Activated effector memory CD4-positive, alpha-beta T cell treated with anti-CD3 and anti-CD28 coated beads, Interleukin-2, amount 50 U/mL, for 16 hours (primary cell): ENCODE measurements at places on chromosomes 5 and 9.

GRCh38 chr5:3393122-3393919 is 202.3 kb upstream of the IRX1 start:
- no peak for DNase-seq

- DNase-seq, result no peak
Measured at GRCh38 chr5:4518903-4519672, 621.0 kb upstream of the ADAMTS16 start.

DNA sequence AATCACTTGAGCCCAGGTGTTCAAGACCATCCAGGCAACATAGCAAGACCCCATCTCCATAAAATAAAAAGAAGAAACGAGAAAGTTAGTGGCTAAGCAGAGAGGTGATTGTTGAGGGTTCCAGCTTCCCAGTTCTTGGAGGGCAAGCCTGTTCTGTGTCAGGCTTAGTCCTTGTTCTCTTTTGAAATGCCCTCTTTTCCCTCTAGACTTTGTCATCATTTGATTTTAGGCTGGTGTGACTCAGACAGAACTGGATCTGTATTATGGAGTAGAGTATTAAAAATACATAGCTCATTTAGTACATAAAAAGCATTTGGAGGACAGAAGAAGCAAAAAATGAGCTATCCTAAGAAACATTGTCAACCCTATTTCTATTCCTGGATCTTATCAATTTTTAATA is 159.4 kb downstream of the CD180 start:
- no peak for DNase-seq

DNA sequence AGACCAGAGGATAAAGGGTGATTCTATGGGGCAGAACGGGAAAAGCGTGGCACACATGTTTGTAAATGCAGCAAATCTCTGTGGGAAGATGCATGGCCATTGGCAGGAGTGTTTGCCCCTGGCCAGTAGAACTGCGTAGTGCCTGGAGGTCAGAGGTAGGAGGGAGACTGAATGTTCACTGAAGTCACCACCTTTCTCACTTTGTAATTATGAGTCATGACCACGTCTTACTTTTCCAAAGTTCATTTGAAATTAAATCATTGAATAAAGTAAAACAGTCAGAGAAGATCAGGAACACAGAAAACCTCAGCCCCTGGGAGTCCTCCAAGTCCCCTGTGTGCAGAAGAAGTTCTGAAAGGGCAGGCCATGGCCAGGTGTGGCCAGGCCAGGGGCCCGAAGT is 4.6 kb downstream of the PTGES start:
- no peak for DNase-seq

- DNase-seq, result peak; percentile 62
Measured at GRCh38 chr9:113508111-113508749, 44.7 kb downstream of the RGS3 start.

DNA sequence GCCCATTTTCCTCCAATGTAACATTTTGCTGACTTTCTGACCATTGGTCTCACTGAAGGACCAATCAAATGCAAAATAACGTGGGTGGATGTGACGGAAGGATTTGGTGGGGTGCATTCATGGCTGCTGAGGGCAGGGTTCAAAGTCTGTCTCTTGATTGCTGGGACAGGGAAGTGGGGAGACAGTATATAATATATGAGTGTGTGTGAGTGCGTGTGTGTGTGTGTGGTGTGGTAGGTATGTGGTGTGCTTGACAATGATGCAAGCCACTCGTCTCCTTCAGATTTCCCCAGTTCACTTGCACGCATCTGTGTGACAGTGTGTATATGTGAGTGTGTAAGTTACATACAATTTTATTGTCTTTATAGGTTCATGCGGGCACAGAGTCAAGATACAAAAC is 477.3 kb downstream of the DIRAS2 start:
- no peak for DNase-seq

DNA sequence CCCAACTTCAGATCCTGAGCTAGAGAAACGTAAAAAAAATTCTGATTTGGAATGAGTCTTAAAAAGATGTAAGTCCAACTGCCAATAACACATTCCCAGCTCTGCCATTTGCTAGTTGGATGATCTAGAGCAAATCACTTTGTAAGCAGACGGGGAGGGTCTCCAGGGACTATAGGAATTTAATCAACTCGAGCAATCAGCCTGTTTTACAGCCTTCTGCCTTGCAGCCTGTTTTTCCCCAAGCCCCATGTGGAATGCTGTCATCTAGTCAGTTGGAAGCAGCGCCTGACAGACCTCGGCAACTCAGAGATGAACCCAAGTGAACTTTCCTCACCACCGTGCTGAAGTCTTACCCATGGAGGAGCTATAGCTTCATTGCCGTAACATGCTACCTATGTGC is 34.8 kb upstream of the HRH2 start:
- DNase-seq, result no peak

GRCh38 chr5:128009403-128009802 is 74.2 kb upstream of the SLC12A2 start:
- DNase-seq, result no peak

DNA sequence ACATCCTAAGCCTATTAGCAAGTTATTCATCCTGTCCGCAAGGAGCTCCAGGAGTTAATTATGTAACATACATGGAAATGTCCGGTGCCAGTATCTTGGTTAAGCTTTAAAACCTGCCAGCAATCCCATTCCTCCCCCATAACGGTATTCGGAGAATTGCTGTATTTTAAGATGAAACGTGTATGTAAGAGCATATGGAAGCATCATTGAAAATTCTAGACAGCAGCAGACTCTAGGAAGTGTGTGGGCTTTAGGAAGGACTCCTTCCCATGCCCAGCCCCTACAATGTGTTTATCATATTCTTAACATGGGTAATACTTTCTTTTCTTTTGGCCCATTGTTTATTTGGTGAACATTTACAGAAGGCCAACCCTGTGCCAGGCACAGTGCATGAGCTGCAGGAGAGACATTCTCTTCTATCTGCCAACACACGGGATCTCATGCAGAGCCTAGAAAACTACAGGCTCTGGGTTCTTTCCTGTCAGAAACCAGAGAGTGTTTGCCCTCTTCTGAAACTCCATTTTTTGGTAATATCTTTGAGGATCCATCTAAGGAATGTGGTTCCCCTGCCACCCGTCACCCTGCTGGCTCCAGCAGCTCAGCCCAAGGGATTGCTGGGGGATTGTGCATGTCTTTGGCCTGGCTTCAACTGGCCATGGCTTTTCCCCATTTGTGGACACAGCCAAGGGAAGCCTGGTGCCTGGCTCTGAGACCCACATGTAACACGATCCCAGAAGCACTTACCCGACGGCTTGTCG is 15.1 kb downstream of the ANGPTL2 start:
- no peak for DNase-seq

- DNase-seq, result no peak
Measured at GRCh38 chr5:98433022-98433421, 340.4 kb upstream of the RGMB start.
